T-cell (primary cell): ENCODE measurements at places on chromosomes 6 and 20. TPM values are rescaled to one million over a fixed set of nuclear protein-coding genes. Genes with fewer than 3 reads are reported as not detected.
A peak's percentile ranks its signal among the peaks of the same experiment; 100 is the strongest.

- DNase-seq, result peak; percentile 27
Observed at GRCh38 chr20:3749689-3750531, 17.4 kb downstream of the HSPA12B start.

C20orf202 gene
- total RNA-seq, result 0.41 TPM

SLC35D3 gene
- total RNA-seq, result not detected

MAP1LC3A gene
- 10.4 TPM for total RNA-seq

BMP6 gene
- 0.23 TPM for total RNA-seq

GTSF1L gene
- total RNA-seq, result 0.63 TPM

TUBB gene
- 246 TPM for total RNA-seq
